ENCODE measurements at places on chromosomes 3 and 15. TPM values are rescaled to one million over a fixed set of nuclear protein-coding genes. Genes with fewer than 3 reads are reported as not detected.

FBXW12 gene
- total RNA-seq: not detected

PLSCR2 gene
- not detected for total RNA-seq

VGLL3 gene
- 0.64 TPM for total RNA-seq

FETUB gene
- not detected for total RNA-seq

ANKRD63 gene
- total RNA-seq: 0.37 TPM

FOXL2NB gene
- 0.11 TPM for total RNA-seq

INSYN1 gene
- total RNA-seq: 2.6 TPM

HHATL gene
- total RNA-seq: not detected

PEX5L gene
- 0.48 TPM for total RNA-seq

SLC22A13 gene
- total RNA-seq: 0.26 TPM

NR1D2 gene
- total RNA-seq: 46.0 TPM

PTX3 gene
- 20.6 TPM for total RNA-seq

RBP2 gene
- not detected for total RNA-seq
